ENCODE measurements at places on chromosomes 2 and 18.

GRCh38 chr18:58069099-58069498 is 25.1 kb downstream of the NEDD4L start:
- no peak for DNase-seq

GRCh38 chr18:76421685-76422078 is 73.4 kb downstream of the ZNF516 start:
- no peak for DNase-seq

- DNase-seq: no peak
Measured at GRCh38 chr2:236965021-236965840, 120.5 kb upstream of the COPS8 start.

DNA sequence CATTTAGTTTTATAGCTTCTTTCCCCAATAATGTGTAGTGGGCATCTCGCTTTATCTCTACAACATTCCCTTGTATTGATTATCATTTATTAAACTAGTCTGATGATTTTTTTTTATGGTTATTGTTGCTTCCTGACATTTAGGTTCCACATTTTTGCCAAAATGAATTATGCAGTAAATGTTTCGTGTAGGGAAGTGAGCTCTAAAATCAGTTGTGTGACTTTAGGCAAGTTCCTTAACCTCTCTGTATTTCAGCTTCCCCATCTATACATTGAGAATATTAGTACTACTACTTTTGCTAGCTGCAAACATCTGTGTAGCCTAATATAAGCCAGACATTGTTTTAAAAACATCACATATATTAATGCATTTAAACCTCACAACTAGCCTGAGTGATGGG is 22.9 kb downstream of the SOCS6 start:
- DNase-seq: no peak

DNA sequence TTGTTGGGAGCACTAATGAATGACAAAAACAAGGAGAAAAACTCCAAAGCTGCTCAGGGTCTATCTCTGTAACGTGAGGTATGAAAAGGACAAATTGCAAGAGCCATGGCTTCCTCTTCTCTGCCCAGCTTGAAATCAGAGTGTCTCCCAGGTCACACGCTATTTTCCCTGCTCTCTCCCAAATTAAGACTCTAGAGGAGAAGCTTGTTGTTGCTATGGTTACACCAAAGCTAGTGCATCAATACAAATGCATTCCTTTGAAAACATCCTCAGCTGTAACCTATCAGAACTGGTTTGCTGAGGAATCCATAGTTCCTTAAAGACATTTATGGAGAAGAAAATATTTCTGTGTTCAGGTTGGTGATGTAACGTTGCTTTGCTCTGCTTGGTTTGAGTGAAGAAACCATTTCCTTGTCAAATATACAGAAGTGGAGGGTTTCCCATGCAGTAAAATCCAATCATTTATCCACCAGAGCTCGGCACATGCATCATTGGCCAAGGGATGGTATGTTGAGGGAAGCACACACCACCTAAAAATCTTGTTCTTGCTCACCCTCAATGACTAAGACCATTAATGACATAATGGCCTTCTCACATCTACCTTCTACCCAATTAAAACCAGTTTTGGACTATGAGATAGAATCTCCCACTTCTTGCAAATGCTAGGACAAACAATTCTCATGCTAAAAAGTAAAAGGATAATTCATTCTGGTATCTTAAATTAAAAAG is 2135.6 kb upstream of the CELF4 start:
- no peak for DNase-seq

- DNase-seq: peak; percentile 70
Measured at GRCh38 chr2:27081984-27082772, 3.8 kb downstream of the EMILIN1 start.

DNA sequence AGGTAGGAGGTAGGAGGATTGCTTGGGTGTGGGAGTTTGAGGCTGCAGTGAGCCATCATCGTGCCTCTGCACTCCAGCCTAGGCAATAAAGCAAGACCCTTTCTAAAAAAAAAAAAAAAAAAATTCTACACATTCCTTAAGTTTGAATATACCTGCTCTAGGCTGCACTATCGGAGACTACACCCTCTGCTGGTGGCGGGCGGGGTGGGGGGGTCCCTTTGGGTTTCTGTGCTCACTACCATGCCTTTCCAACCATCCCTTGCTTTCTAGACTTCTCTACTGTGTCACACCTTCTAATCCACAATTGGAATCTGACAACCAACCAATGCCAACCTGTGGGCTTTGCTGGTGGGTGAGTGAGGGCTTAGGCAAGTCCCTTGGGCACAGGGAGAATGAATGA is 34.7 kb upstream of the FAM136A start:
- no peak for DNase-seq

DNA sequence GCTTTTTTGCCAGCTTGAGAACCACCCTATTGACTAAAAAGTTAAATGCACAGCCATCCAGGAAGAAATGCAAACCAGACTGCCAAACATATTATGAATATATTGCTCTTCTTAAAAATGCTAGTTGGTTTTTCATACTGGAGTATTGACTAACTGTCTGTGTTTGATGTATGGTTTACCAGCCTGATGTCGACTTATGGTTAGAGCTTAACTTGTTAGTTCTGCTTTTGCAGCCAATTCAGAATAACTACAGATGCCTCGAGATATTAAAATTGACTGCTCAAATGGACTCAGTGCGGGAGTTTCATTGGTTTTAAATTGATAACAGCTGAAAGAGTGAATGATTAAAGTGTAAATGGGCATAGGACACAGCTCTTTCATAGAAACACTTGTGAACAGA is 369.8 kb downstream of the ARHGAP15 start:
- no peak for DNase-seq

GRCh38 chr18:14974576-14974975 is 226.6 kb downstream of the ANKRD30B start:
- no peak for DNase-seq

DNA sequence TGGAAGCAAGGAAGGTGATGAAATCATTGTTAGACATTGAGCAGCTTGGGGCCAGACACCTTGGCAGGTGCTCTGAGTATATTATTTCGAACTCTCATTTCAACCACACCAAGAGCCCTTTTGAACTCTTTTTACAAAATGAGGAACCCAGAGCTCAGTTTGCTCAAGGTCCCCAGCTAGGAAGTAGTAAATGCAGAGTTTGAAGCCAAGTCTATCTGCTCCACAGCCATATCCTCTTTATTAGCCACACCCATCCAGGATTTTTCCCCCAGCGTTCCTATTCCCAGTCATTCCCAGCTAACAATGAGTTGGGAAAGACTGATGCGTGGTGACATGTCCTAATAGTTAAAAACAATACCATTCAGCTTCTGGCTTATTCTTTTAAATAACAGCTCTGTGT is 40.2 kb downstream of the SEMA4F start:
- DNase-seq: no peak

DNA sequence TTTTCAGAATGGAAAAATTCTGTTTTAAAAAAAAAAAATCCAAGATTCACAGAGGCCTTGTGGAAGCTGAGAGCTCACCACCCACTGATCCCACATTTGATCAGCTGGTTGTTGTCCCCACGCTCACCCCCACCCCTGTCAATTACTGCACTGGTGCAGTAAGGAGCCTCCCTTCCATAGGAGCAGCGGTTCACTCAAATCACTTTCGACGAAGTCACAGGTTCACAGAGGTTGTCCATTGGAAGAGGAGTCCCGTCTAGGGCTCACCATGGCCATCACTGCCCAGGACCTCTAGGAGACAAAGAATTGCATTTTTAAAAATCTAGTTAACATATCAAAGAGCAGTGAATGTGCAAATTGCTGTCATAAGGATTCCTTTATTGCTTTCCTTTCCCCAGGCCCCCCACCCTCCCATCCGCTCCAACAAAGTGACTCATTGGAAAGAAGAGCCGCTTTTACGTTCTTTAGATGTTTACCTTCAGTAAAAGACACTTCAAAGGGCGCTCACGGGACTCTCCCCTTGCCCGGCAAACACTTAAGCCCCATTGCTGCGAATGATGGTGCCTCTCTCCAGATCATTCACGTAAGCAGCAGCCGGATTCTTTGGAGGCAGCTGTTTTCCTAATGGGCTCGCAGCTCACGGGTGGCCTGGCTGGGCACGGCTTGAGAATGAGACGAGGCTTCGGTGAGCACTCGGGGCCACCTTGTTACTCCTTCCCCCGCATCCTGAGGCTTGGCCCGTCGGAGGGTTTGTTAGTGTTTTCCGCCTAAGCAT is 165.5 kb upstream of the SALL3 start:
- no peak for DNase-seq

DNA sequence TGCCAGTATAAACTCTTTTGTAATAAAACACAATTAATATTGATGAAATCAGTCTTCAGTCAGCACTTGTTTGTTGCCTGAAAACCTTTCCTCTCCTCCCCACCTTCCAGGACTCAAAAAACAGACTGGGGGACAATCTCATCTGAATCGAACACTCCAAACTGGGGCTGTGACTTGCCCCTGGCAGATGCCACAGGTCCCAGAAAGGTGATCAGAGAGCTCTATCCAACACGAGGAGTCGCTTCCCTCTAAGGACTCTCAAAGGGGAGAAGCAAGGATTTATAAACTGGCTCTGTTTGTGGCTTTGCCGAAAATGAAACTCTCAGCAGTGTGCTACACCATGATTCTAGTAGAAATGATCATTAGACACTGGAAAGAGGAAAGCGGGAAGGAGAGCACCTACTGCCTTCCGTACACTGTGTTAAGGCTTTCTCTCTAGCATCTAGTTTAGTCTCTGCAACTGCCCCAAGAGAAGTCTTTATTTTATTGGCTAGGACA is 199.2 kb downstream of the TGIF1 start:
- DNase-seq: no peak

- DNase-seq: no peak
Measured at GRCh38 chr2:240933048-240933965, 27.2 kb downstream of the CROCC2 start.

DNA sequence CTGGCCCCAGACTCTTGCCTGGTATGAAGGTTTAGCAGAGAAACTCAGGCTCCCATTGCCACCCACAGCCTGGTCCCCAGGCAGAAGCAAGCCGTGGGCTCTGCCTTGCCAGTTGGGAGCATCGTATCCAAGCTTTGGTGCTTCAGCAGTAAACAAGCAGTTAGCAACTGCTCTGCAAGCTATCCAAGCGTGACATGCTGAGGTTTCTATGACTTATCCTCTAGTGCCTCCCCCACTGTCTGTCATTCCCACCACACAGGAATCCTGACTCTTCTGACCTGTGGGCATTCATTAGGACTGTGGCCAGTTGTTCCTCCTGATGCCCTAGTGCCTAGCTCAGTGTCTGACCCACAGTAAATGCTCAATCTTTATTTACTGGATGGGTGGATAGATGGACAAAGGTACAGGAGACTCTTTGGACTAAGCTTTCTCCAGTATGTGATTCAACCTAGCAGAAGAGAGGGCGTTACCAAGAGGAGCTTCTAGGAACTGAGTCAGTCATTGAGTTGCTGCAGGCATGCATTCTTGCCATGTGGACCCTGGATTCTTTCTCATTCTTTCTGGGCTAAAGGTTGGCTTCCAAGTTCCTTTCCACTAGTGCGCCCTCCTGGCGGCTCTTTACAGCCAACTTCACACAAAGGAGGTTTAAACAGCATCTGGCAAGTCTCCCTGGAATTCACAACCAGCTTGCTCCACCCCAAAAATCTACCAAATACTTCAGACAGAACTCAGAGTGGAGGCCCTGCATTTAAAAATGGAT is 40.6 kb upstream of the MRPL19 start:
- DNase-seq: no peak

- DNase-seq: no peak
Measured at GRCh38 chr2:236403125-236403524, 138.9 kb upstream of the ASB18 start.

DNA sequence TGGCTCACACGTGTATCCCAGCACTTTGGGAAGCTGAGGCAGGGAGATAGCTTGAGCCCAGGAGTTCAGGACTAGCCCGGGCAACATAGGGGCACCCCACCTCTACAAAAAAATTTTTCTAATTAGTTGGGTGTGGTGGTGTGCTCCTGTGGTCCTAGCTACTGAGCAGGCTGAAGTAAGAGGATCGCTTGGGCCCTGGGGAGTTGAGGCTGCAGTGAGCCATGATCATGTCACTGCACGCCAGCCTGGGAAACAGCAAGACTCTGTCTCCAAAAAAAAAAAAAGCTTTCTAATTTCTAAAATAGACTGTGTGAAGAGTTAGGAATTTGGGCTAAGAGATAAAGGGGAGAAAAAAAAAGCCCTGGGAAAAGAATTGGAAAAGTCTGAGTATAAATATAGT is 51.9 kb upstream of the NAB1 start:
- no peak for DNase-seq

DNA sequence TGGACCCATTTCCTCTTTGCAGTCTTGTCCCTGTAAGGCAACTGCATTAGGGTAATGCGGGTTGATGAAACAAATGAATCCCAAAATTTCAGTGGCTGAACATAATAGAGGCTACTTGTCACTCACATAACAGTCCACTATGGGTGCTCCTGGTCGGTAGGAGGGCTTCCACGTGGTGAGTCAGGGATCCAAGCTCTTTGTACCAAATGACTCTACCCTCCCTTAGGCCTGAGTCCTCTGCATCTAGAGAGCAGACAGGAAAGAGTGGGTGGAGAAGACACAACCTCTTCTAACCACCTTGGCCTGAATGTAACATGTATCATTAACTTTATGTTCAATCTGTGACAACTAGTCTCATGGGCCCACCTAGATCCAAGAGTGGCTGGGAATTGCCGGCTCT is 86.2 kb upstream of the HAAO start:
- no peak for DNase-seq

DNA sequence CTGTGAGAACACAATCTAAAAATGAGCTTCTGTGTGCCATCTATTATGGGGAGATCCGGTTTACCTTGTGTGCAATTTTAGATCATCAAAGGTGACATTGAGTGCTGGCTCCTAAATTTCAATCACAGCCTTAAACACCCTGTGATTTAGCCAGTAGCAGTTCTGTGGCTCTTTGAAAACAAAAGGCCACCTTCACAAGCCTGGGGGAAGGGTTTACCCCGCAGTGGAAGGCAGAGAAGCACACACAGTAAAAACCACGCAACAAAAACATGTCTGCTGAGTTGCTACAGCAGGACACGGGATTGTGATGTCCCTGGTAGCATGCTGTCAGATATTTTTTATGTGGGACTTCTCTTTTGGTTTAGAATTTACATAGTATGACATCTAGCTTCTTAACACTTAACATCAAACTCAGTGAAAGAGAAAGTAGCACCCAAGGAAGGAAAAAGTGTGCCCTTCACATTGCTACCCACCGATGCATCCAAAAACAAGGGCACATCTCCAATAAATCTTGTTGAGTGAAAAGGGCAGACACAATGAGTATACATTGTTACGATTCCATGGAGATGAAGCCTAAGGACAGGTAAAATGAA is 56.1 kb upstream of the RNF152 start:
- no peak for DNase-seq

DNA sequence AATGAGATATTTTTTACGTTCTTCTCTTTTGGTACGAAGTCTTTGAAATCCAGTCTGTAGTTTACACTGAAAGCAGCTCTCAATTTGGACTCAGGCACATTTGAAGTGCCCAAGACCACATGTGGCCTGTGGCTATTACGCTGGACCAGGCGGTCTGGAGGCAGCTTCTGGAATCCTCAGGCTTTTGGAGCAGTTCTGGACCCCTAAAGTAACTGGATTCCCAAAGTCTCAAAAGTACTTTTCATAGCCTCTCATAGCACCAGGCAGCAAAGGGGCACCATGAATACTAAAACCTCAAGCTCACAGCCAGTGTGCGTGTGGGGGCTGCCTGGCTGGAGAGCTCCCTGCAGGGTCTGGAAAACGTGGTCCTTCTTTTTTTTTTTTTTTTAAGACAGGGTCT is 119.0 kb downstream of the SMAD7 start:
- no peak for DNase-seq

- DNase-seq: no peak
Measured at GRCh38 chr18:966759-967576, 62.3 kb downstream of the ADCYAP1 start.

GRCh38 chr2:196827356-196827755 is 18.2 kb upstream of the C2orf66 start:
- no peak for DNase-seq

GRCh38 chr18:34493566-34494358 is 216.3 kb upstream of the DTNA start:
- peak; percentile 69 for DNase-seq

Measured in cerebellum (tissue), 4 donors.